ENCODE measurements at places on chromosomes 7 and 10. TPM values are rescaled to one million over a fixed set of nuclear protein-coding genes. Genes with fewer than 3 reads are reported as not detected.

NKX2-3 gene
- not detected for total RNA-seq

AHCYL2 gene
- 15.7 TPM for total RNA-seq

WNT8B gene
- not detected for total RNA-seq

TRPV5 gene
- not detected for total RNA-seq

CRTAC1 gene
- not detected for total RNA-seq

INSYN2A gene
- 7.7 TPM for total RNA-seq

POLR2J2 gene
- total RNA-seq, result 3.5 TPM

OR2A12 gene
- total RNA-seq, result not detected

MSS51 gene
- 1.1 TPM for total RNA-seq

UPK3B gene
- 0.32 TPM for total RNA-seq

DGKI gene
- 1.9 TPM for total RNA-seq

FAM237B gene
- total RNA-seq, result not detected

HTR5A gene
- total RNA-seq, result not detected

TMEM72 gene
- total RNA-seq, result not detected

ODAD2 gene
- under 0.01 TPM for total RNA-seq

GHRHR gene
- total RNA-seq, result not detected

CFTR gene
- not detected for total RNA-seq

FAM25C gene
- not detected for total RNA-seq

ANK3 gene
- total RNA-seq, result 3.2 TPM

ATOH7 gene
- total RNA-seq, result not detected

IFIT1B gene
- under 0.01 TPM for total RNA-seq

SCD gene
- total RNA-seq, result 329 TPM

TMEM209 gene
- 7.6 TPM for total RNA-seq

TRDMT1 gene
- total RNA-seq, result 3.8 TPM

CD36 gene
- total RNA-seq, result 1.0 TPM

CHST15 gene
- total RNA-seq, result 0.63 TPM

NKX6-2 gene
- not detected for total RNA-seq

GPER1 gene
- 3.6 TPM for total RNA-seq

C7orf25 gene
- 6.6 TPM for total RNA-seq

CALHM1 gene
- total RNA-seq, result not detected

STYXL1 gene
- total RNA-seq, result 36.6 TPM

DPY19L1 gene
- 21.0 TPM for total RNA-seq
